Retina (tissue), 1 donor: ENCODE measurements at places on chromosomes 1 and 21.
A peak's percentile ranks its signal among the peaks of the same experiment; 100 is the strongest.

DNA sequence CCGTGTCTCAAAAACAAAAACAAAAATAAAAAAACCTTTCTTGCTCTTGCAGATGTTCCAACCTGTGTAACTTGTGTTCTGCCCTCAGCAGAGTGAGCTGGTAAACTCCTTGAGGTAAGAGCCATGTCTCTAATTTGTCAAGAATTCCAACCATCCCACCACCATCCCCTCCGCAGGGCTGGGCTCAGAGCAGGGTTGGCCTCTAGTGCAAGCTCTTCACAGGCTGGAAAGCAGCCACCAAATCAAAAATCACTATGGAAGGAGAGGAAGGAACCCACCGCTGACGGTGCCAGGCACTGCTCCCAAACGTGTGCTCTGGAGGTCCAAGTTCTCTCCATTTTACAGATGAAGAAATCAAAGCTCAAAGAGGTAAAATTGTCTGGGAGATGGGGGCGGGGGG, 9.4 kb downstream of the PLEKHA6 start:
- DNase-seq = no peak

DNA sequence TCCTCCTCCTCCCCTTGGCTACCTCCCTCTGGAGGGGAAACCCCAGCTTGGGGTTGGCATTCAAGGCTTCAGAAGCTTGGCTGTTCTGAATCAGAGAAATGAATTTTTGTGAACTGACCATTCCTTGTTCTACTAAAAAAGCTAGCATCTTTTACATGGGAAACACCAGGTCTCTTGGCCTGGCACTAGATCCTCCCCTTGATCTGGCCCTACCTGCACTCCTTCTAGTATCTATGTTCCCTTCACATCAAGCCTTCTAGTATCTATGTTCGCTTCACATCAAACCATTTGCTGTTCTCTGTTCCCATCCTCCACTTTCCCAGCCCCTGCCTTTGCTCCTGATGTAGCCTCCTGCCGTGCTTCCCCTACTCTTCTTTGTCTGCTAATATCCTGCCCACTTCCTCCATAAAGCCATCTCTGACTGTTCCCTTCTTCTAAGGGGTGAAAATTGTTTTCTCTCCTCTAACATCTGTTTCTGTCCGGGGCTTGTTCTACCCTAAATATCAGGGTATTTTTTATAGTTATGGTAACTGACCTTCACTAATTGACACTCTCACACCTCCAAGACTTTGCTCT, 25.8 kb downstream of the FAM151A start:
- DNase-seq = no peak

DNA sequence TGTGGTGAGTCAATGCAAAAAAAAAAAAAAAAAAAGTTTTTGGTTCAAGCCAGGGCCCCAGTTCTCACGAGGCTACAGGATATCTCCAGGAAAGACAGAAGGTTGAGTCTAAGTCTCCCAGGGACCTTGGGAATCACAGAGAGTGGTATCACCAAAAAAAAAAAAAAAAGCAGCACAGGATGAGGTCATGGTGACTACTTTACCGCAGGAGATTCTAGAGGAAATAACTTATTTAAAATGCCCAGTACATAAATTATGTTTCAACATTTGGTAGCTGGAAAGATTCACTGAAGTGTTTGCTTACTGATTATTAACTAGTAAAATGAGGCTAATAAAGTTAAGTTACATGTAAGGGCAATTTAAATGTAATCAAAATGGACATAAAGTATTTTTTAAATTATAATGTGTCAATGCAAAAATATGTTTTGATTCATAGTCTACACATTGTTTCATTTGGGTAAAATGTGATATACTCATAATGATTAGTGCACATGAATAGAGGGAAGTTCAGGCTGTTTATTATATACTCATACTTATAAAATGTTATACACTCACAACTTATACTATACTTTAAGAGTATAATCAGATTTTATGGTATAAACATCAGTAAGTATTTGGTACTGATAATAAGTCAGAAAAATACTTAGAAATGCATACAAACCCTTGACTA, 84.1 kb downstream of the PLPPR5 start:
- no peak for DNase-seq

GRCh38 chr1:48523558-48523957, 51.6 kb upstream of the SPATA6 start:
- DNase-seq = no peak

- DNase-seq = peak; percentile 72
Measured at GRCh38 chr1:169109561-169110134, 3.2 kb downstream of the ATP1B1 start.

DNA sequence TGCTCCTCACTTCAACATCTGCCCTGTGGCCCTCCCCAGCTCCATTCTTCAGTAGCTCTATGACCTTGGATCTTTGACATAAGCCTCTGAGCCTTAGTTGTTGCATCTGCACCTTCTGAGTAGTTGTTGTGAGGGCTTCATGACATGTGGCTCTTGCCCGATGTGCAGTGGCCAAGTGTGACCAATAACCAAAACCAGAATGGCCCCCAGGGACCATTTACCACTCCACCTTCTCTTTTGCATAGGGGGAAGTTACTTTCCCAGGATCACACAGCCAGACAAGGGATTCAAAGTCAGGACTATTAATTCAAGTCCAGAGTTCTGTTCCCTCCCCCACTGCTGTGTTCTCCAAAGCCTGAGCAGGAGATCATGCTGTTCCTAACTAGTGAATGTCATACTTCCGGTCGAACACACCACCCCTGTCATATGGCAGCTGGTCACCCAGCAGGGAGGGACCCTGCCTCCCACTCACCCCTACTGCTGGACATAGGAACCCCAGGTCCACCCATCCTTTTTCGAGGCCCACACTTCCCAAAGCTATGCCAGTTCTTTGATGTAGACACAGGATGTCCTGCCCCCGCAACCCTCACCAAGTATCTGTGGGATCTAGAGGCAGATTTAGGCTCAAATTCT, 4.0 kb downstream of the FGR start:
- no peak for DNase-seq

DNA sequence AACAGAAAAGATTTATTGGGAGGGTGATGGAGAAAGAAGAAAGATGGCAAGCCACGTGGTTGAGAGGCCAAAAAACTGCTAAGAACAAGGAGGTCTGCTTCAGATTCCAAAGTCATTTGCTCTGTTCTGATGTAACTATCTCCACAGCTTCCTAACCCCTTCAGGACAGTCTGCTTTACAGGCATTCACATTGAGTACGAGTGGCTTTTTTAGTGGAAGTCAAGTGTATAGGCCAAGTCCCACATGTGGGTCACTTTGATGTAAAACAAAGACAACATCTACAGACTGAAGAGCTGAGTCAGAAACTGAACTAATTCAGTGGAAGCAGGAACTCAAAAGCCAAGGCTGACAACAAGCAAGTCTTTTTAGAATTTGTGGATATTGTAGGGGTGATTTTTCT, 128.7 kb upstream of the F3 start:
- DNase-seq = no peak

DNA sequence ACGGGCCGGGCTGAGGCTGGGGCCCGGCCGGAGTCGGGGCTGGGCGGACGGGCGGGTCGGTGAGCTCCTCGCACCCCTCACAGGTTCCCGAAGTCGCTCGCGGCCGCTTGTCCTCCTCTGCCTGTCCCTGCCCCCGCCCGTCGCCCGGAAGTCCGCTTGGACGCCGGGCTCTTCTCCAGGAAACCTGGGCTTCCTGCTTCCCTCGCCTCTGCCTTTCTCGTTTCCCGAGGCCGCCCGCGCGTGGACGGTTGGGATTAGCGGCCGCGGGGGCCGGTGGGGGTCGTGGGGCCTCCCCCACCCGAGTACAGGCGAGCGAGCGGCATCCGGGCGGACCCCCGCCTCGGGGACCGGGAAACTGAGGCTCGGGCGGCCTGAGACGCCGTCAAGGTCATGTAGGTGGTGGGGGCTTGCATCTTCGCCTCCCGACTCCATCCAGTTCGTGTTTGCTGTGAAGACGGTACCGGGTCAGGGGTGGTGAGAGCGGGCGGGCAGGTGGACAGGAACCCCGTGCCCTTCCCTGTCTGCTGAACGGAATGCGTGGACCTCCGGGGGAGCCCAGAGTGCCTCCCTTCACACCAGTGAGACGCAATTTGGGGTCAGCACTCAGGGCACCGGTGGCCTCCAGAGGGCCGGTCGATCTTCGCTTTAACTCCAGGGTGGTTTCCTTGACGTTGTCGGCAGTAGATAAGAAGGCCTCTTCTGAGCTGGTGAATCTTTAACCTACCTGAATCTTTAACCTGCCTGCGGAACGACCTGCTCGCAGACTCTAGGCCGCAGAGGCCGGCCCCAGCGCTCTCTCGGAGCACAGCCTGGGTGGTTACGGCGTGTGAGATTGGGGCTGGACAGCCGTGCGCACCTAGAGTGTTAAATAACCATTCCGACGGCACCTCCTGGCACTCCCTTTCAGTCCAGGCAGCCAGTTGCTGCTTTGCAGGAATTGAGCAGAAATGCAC, 686 bp downstream of the ARF1 start:
- DNase-seq = peak; percentile 67

GRCh38 chr1:107954719-107955415, 10.1 kb downstream of the VAV3 start:
- DNase-seq = no peak

GRCh38 chr1:208888376-208888775, 644.2 kb upstream of the PLXNA2 start:
- no peak for DNase-seq

GRCh38 chr21:38702196-38702595, 103.5 kb upstream of the ETS2 start:
- no peak for DNase-seq
